Glomerular endothelial cell (primary cell): ENCODE measurements at places on chromosomes 12 and 14. TPM values are rescaled to one million over a fixed set of nuclear protein-coding genes. Genes with fewer than 3 reads are reported as not detected.

DNA sequence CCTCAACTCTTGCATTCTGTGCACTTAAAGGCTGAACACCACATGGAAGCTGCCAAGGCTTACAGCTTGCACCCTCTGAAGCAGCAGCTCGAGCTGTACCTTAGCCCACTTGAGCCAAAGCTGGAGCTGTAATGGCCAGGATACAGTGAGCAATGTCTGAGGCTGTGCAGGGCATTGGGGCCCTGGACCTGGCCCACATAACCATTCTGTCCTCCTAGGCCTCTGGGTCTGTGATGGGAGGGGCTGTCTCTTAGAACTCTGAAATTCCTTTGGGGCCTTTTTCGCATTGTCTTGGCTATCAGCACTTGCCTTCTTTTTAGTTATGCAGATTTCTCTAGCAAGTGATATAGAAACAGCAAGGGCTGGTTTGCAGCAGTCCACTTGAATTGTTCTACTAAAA, 303.8 kb upstream of the CLEC14A start:
- DNase-seq: no peak

Gene ALG10
- total RNA-seq: 5.7 and 9.9 TPM in 2 replicates

GRCh38 chr12:100753837-100754236, 40.7 kb upstream of the ANO4 start:
- DNase-seq: no peak

DNA sequence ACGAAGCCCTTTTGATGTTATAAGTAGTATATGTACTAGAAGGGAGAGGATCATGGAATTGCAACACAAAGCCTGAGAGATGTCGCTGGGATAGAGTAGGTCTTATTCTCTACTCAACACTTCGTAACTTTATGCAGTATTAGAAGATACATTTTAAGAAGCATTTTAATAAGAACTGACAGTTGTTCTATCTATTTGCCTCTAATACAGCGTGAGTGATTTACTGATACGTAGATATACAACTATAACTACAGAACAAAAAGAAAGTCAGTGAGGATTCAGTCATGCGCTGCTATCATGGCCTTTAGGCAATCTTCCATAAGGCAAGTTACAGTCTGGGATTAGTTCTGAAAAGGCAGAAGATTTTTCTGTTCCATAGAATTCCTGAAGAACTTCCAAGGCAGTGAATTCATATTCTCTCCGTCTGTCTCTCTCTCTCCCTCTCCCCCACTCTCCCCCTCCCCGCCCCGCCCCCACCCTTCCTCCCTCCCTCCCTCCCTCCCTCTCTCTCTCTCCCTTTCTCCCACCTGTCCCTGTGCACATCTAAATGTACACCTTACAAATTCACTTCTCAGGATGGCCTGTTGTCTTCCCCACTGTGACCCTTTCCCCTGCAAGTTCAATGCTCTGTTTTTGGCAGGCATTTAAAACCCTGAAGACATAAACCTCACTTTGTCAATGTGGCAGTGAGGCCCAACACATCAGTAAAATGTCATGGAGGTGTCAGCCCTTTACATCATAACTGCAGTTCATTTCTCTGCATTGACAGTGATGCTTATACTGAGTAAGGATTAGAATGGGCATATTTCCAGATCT, 470.6 kb downstream of the EGLN3 start:
- DNase-seq: no peak

GRCh38 chr14:24238123-24238522, 4.3 kb downstream of the TINF2 start:
- DNase-seq: no peak

DNA sequence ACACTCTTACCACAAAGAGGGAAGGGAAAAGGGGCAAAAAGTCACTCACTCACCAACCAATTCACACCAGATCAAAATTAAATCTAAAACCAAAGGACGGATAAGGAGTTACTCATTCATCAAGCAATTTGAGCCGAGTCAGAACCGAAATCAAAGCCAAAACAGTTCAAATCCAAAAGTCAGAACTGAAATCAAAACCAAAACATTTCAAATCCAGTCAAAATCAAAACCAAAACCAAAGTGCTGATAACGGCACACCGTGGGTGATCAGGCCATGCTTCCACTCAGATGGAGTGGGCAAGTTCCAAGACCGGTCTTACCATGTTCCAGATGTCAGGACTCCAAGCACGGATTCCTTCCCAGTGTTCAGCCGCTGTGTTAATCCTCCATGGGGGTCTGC, 139.5 kb downstream of the SLC38A6 start:
- no peak for DNase-seq

DNA sequence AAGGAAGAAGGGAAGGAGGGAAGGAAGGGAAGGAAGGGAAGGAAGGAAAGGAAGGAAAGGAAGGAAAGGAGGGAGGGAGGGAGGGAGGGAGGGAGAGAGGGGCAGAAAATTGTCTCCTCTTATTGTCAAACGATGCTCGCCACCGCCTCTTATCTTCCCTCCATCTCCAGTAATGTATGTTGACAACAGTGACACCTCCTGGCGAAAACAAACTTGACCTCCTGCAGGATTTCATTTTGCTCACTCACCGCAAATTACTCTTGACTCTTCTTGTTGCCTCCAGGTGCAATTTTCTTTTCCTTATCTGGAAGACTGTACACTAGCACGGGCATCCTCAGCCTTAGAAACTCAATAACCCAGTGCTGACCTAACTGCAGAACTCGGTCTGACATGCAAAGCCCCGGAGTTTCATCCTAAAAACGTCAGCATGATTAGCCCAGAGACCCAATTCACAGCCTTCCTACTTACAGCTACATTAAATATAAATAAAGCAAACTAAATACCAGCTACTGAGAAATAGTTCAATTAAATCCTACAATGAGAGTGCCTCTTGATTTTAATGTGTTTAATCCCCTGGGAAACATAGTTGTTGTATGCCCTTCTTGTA, 512.4 kb upstream of the TMPO start:
- DNase-seq: peak; percentile 4

Gene TMEM121
- total RNA-seq: 7.0 and 9.3 TPM in 2 replicates

DNA sequence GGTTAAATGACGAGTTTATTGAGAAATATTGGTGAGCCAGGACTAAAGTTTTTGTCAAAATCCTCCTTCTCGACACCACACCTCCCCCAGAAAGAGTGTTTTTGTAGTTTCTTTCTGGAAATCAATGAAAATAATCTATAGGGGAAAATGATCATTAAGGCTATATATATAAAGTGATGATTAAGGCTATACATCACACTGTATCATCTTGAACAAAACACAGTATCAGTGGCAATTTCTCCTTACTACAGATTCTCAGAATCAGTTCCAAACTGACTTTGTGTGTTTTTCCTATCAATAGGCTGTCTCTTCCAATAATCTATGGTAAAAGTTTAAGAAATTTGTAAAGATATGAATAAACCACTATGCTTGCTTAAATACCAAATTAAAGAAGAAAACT, 81.7 kb downstream of the IFNG-AS1 start:
- DNase-seq: no peak

- DNase-seq: no peak
These were observed 216.7 kb downstream of the MED13L start for GRCh38 chr12:116060764-116061163.

GRCh38 chr14:35855876-35856481, 29.8 kb downstream of the BRMS1L start:
- no peak for DNase-seq

DNA sequence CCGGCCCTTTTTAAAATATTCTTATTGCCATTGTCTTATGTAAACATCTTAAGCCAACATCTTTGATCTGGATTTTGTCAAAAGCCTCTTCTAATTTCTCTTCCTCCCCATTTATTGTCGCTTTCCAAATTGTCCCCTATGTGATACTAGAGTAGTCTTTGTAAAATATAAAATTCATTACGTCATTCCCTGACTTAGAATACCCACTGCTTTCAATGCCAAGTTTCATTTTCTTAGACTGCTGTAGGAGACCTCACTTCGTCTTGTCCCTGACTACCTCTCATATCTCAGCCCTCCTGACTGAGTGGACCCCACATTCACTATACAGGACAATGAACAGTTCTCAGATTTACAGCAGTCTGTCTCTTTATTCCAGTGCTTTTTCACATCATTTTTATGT, 633.9 kb upstream of the LMO3 start:
- DNase-seq: no peak

DNA sequence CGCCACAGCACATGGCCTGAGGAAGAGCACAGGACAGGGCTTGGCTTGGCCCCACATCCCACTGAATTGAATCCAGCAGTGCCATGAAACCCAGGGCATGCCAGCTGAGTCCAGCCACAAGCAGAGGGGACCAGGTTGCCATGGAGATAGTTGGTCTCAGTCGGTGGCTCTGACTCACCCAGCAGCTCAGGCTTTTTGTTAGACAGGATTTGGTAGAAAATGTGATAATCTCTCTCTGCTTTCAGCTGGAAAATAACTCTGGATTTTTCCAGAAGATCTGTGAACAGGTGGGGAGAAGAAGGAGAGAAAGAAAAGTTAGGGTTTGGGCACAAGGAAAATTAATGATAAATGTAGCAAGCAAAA, 4.8 kb downstream of the MYH7 start:
- DNase-seq: no peak

GRCh38 chr12:46516933-46517578, 144.5 kb upstream of the SLC38A2 start:
- no peak for DNase-seq

Gene CCDC184
- total RNA-seq: 0.41 TPM in 1 of 2 replicates, not detected in the other

Gene AGAP2
- 0.47 TPM in 1 of 2 replicates, not detected in the other for total RNA-seq

GRCh38 chr12:6029401-6029800, 84.3 kb upstream of the ANO2 start:
- no peak for DNase-seq

- DNase-seq: no peak
These were observed 1.1 kb upstream of the NUDT4 start for GRCh38 chr12:93376436-93377251.

Gene SYNE3
- total RNA-seq: 5.8 and 7.4 TPM in 2 replicates
